ENCODE measurements at places on chromosomes 1 and 21.
A peak's percentile ranks its signal among the peaks of the same experiment; 100 is the strongest.

DNA sequence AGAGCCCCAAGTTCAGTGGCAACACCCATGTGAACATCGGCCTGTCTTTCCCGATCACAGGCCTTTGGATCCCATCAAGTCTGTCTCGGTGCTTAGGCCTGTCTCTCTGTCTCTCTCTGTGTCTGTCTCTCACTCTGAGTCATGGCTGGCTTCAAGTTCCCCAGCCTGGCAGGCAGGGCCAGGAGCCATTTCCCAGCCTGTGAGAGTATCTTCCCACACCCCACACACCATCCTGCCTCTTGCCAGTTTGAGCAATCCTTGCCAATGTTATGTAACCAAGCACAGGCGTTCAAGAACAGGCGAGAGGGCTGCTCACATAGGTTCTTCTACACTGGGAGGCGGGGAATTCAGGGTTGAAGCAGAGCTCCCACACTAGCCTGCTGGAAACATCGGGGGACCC is 70.0 kb upstream of the TMEM51 start:
- DNase-seq, result no peak

DNA sequence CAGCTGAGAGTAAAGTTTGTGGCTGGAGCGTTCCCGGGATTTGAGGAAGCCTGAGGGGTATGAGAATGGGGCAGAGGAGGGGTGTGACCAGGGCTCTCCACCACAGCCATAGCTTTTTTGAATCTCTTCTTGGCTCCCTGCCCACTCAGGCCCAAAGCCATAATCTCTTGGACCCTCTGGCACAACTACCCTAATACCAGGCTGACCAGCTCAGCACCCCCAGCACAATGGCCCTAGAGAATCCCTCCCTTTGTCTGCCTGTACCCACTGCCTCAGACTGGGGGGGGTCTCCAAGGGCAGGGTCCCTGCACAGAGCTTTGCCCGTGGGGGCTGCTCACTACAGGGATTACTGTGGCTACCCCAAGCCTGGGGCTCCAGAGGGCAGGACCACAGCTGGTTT is 7.5 kb downstream of the DENND4B start:
- DNase-seq, result no peak

DNA sequence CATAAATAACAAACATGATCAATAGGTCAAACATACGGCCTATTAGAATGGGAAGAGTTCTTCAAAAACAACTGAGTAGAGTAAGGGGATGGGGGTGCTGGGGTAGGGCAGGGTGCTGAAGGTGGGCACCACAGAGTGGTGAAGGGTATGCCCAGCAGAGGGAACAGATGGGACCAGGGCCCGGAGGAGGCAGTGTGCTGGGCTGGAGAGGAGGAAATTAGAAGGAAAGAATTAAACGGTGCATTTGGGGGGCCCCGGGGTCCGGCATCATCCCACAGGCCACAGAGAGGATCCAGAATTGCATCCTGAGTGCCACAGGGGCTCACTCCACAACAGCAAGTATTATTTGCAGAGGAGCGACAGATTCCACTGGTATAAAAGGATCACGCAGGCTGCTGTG is 94.5 kb downstream of the GLIS1 start:
- DNase-seq, result no peak

GRCh38 chr1:185166106-185166505 is 9.1 kb downstream of the SWT1 start:
- no peak for DNase-seq

DNA sequence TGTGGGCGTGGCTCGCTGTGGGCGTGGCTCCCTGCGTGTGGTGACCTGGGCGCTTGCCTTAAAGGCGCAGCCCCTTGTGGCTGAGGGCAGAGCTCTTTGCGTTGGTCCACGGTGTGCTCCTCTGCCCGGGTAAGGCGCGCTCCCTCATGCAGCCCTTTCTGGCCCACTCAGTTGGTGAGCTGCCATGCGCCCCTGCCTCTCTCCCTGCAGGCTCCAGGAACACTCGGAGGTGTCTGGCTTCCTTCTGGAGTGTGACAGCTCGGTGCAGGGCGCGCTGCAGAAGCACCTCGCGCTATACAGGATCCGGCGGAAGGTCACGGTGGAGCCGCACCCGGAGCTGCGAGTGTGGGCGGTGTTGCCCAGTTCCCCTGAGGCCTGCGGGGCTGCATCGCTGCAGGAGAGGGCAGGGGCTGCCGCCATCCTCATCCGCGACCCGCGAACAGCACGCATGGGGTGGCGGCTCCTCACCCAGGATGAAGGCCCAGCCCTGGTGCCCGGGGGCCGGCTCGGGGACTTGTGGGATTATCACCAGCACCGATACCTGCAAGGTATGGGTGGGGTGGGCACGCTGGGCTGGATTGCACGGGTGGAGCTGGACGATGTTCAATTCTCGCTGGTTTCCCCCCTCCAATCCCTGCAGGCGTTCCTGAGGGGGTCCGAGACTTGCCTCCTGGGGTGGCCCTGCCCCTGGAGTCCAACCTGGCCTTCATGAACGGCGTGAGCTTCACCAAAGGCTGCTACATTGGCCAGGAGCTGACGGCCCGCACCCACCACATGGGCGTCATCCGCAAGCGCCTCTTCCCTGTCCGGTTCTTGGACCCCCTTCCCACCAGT is 9.1 kb downstream of the IBA57 start:
- peak; percentile 61 for DNase-seq

DNA sequence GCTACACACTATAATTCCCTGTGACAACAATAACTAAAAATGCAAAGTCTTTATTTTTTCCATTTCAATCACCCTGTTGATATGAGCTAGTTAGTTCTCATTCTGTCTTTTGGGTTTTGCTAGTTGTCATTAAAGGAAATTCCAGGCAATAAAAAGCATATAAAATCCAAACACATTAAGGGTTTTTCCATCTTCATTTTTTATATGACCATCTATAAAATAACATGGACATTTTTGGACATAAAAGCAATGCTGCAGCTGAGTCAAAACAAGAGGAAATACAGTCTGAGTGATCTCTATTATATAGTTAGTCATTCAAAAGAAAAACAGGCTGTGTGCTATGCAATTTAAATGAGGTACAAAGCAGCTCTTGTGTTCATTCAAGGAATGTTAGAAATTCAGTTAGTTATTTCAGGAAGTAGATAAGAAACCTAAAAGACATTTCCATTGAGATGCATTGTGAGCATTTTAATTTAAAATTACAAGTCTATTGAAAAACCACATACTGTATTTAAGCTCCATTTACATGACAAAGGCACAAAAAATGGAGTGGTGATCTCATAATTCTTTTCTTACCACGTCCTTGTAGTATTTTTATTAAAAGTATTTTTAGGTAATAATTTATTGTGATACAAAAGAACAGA is 67.3 kb upstream of the BCL10 start:
- DNase-seq, result peak; percentile 48

DNA sequence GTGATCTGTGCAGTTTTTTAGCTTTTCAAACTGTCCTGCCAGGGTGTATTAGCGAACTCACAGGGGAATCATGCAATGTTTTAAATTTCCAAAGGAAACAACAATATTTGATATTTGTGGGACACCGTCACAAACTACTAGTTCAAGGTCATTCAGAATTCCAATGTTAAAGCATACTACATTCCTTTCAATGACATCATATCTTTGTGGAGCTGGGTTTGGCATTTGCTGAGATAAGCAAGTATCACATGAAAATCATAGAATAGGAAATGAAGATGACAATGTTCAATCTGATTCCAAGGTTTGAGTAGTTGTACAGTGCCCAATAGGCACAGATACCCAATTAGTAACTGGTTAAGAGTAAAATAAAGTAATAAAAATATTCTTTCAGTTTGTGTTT is 35.6 kb downstream of the NUF2 start:
- no peak for DNase-seq

DNA sequence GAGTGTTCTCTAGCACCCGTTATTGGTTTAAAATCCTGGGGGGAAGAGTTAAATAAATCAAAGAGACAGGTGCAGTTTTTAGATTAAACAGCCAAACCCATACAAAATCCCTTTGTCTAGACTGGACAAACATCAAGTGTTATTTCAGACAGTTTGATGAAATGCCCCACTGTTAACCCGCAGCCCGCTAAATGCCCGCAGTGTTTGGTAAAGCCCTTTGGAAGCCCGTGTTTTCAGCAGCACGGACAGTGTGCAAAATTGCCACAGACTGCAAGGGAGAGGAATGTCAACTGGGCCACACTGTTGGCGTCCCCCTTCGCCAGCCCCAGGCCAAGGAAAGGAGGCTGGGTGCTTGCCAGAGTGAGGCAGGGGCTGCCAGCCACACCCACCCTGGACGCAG is 26.6 kb downstream of the AJAP1 start:
- no peak for DNase-seq

DNA sequence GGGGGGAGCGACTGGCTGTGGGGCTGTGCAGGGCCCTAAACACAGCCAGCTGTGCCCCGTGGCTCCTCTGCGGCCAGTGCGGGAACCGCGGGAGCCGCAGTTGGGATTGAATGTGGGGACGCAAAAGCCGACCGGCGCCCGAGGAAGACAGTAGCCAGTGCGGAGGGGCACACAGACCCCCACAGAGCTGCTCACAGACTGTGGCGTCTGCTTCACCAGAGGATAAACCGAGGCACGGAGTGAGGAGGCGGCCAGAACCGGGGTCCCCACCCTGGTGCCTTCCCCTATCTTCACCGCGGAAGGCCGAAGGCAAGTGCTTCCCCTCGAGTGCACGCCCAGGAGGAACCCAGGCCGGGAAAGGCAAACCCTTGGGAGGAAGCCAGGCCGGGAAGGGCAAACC is 8.7 kb upstream of the TMEM52 start:
- DNase-seq, result no peak

GRCh38 chr1:114457675-114458236 is 53.2 kb downstream of the TRIM33 start:
- DNase-seq, result no peak

- no peak for DNase-seq
These were observed 7.4 kb downstream of the TFF1 start for GRCh38 chr21:42358937-42359336.

GRCh38 chr1:58395355-58395754 is 151.2 kb downstream of the OMA1 start:
- peak; percentile 86 for DNase-seq

GRCh38 chr1:53592521-53592982 is 133.4 kb downstream of the DMRTB1 start:
- DNase-seq, result no peak

GRCh38 chr21:31710586-31710985 is 21.3 kb downstream of the SCAF4 start:
- no peak for DNase-seq

DNA sequence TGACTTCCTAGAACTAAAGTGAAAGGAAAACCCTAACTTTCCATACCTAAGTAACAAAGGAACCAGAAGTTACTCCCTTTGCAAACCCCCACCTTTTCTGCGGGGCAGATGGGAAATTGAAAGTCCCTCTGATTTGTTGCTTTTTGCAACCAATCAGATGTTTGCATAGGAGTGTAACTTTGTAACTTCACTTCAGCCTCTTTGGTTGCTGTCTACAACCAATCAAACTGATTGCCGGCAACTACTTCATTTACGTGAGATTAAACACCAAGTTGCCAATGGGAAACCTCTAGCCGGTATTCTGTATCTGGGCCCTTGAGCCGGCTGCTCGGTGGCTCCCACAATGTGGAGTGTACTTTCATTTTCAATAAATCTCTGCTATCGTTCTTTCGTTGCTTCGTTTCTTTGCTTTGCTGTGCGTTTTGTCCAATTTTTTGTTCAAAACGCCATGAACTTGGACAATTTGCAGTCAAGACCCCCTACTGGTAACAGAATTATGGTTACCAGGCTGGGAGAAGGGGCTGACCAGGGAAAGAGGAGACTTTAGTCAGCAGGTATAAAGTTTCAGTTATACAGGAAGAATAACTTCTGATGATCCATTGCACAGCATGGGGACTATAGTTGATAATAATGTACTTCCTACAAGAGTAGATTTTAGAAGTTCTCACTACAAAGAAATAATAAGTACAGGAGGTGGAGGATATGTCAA is 69.2 kb upstream of the RGS2 start:
- peak; percentile 95 for DNase-seq

GRCh38 chr1:246931549-246932365 is at the start of gene AHCTF1:
AHCTF1 (minus strand) TSS chr1:246931948; CDS start chr1:246918370, 13,578 bp downstream.
- DNase-seq, result peak; percentile 95

DNA sequence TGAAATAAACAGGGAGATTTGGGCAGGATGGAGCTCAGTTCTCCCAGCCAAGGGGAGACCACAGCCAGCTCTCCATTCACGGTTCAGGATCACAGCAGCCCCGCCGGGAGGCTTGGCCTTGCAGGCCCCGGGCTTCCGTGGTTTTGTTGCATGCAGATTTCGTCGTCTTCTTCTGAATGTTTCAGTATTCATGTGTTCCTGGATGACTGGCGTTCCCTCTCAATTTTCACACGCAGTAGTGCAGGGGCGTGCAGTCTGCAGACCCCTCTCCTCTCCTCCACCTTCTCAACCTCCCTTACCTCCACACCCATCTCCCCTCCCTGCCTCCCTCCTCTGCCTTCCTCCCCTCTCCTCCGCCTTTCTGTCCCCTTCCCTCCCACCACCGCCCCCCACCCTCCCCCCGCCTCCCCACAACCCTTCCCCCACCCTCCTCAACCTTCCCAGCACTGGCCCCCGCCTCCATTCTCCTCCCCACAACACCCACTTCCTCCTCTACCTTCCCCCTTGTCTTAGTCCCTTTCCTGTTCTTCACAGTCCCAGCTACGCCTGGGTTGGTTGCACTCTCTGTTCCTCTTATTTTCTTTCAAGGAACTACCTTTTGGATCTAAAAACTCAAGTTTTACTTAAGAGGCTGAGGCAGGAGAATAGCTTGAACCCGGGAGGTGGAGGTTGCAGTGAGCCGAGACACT is 8.4 kb upstream of the SLC19A1 start:
- DNase-seq, result no peak

- peak; percentile 72 for DNase-seq
These were observed 46.1 kb upstream of the BACE2 start for GRCh38 chr21:41121785-41122415.

GRCh38 chr1:235399661-235400060 is 32.4 kb downstream of the TBCE start:
- DNase-seq, result no peak

DNA sequence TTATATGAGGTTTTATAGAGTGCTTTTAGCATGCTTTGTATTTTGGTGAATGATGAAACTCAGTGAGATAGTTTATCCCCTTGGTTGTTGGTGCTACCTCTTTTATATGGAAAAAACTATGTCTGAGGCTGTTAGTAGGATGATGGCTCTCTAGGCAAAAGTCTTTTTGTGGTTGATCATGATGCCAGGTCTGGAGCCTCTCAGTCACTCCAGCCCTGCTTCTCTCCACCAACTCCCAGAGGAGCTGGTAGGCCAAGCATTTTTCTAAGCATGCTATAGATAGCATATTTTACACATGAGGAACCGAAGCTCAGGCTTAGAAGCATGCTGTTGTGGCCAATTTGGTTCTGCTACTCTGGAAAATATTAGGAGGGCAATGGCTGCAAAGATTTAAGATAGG is 82.2 kb downstream of the FMN2 start:
- DNase-seq, result no peak

DNA sequence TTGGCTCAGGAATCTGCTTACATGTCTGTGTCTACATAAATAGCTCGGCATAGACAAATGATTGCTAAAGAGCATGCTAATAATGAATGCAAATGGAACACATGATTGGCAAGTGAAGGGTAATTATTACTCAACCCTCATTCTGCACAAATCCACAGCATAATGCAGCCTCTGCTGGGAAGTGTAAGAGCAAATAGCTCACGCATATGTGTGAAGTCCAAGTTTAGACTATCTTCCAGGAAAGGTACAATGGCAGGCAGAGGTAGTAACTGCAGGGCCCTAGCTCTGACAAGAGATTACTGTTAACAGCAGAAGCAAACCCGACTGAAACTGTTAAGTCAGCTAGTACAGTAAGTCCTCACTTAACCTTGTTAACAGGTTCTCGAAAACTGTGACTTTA is 7.0 kb upstream of the IL6R start:
- DNase-seq, result no peak
